ENCODE measurements at places on chromosomes 5 and 9. TPM values are rescaled to one million over a fixed set of nuclear protein-coding genes. Genes with fewer than 3 reads are reported as not detected.

- peak; percentile 98 for DNase-seq
These were observed 8.4 kb downstream of the TGFBI start for GRCh38 chr5:136037001-136037705.

DNA sequence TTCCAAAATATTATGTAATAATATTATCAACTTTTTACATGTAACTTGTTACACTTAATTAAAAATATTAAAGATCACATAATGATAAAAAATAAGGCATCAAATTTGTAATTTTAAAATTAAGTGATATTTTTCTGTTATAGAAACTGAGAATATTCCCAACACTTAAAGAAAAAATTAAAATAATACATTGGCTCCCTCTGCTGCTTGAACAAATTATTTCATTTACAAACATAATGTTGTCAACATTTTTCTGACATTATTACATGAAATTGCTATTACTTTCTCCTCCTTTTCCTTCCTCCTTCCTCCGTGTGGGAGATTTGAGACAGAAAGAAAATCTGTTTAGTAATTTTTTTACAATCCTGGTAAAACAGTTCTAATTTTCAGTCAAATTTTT is 42.3 kb downstream of the RNF180 start:
- no peak for DNase-seq

AGXT2 gene
- not detected for total RNA-seq

- DNase-seq, result no peak
These were observed 2.1 kb upstream of the SCAI start for GRCh38 chr9:125145425-125145824.

- DNase-seq, result no peak
These were observed 115.6 kb downstream of the VCAN start for GRCh38 chr5:83586874-83587776.

- no peak for DNase-seq
These were observed 469 bp upstream of the FIBCD1 start for GRCh38 chr9:130939405-130940026.

SLCO6A1 gene
- not detected for total RNA-seq

Measured in H4 (cell line).